Motor neuron (in vitro differentiated cells): ENCODE measurements at places on chromosomes 7 and 10.

DNA sequence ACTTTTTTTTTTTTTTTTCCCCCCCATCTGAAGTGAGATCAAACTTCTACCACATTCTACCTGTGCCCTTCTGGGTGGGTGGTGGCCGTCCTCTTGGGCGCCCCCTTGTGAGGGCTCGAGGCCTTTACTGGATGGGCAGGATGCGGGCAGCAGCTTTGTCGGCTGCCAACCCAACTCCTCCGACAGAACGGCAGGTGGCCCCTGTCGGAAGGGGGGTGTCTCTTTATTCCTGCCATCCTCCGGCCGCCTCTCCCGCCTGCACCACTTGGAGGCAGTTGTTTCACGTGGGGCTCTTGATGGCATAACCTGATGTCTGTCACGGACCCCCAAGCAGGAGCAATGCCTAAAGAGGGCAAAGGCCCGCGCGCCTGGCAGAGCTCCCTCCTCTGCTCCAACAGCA, 31.0 kb downstream of the AMZ1 start:
- ATAC-seq = no peak

- no peak for ATAC-seq
Observed at GRCh38 chr10:62018131-62018911, 116.8 kb downstream of the ARID5B start.

GRCh38 chr7:968205-969105, 6.9 kb downstream of the COX19 start:
- no peak for ATAC-seq

- no peak for ATAC-seq
Observed at GRCh38 chr7:15749631-15750030, 63.1 kb upstream of the MEOX2 start.

DNA sequence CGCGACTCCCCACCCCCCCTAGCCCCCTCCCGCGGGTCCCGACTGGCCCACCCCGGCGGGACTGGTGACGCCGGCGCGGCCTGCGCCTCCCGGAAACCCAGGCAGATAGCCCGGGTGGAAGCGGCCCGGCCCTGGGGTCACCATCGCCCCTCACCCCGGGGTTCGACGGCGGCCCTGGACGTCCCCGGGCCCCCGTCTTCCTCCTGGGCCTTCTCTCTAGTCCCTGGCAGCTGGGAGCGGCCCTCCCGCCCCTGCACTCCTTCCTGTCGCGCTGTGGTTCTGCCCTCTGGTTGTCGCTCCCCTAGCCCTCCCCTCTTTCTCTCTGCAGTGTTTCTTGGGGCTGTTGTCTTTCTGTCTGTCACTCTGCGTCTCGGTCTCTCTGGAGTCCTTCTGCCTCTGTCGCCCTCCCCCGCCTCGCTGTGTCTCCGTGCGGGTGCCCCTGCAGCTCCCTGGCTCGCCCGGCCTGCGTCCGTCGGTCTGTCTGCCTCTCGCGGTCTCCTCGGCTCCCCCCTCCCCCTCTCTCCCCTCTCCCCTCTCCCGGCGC, 90.5 kb upstream of the PAX2 start:
- peak; percentile 21 for ATAC-seq

GRCh38 chr10:72260976-72261783, 12.5 kb upstream of the DDIT4 start:
- ATAC-seq = peak; percentile 74

- ATAC-seq = no peak
Observed at GRCh38 chr7:92682330-92682729, 92.1 kb upstream of the FAM133B start.

GRCh38 chr7:142812437-142813215, 41.9 kb downstream of the PRSS2 start:
- ATAC-seq = no peak

DNA sequence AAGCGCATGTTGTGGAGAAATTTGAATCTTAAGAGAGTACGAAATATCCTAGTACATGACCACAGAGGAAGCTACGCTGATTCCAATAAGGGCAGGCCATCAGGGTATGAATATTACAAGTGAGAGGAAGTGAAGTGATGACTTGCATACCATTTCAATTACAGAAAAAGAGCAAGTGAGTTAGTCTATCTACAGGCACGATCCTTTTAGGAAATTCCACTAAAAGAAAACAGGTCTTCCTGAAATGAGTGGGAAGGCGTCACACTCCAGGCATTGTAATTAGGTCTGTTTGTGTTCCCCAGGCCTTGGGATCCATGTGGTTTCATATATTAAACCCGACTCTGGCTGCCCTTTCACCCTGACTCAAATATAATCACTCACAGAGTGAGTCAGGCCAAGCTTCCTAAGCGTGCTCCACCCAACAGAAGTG, 152.5 kb downstream of the SEMA3A start:
- peak; percentile 22 for ATAC-seq

GRCh38 chr7:36653663-36654355, 70.5 kb downstream of the AOAH start:
- no peak for ATAC-seq

- ATAC-seq = peak; percentile 49
Observed at GRCh38 chr7:27173511-27173955, 587 bp downstream of the HOXA10 start.

- ATAC-seq = no peak
Observed at GRCh38 chr10:85993840-85994507, 372.6 kb downstream of the GRID1 start.

DNA sequence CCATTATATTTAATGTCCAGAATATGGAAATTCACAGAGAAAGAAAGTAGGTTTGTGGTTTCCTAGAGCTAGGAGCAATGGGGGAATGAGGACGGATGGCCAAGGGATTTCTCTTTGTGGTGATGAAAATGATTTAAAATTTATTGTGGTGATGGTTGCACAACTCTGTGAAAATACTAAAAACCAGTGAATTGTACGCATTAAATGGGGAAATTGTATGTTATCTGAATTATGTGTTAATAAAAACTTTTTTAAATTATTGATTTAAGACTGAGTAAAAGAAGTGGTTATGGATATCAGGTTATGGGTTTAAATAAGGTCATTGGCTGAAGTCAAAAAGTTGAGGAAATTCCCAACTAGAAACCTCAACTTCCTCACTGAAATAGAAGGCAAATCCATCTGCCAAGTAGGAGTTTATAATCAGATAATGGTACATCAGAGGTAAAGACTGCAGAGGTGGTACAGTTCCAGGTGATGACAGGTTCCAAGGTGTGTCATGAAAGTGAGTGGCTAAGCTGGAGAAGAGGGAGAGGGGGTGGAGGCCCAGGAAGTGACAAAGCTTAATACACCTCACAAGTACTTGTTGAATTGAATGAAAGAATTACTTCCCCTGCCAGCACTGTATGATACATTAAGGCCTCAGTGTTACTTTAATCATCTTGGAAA, 68.9 kb upstream of the CCDC71L start:
- ATAC-seq = no peak

DNA sequence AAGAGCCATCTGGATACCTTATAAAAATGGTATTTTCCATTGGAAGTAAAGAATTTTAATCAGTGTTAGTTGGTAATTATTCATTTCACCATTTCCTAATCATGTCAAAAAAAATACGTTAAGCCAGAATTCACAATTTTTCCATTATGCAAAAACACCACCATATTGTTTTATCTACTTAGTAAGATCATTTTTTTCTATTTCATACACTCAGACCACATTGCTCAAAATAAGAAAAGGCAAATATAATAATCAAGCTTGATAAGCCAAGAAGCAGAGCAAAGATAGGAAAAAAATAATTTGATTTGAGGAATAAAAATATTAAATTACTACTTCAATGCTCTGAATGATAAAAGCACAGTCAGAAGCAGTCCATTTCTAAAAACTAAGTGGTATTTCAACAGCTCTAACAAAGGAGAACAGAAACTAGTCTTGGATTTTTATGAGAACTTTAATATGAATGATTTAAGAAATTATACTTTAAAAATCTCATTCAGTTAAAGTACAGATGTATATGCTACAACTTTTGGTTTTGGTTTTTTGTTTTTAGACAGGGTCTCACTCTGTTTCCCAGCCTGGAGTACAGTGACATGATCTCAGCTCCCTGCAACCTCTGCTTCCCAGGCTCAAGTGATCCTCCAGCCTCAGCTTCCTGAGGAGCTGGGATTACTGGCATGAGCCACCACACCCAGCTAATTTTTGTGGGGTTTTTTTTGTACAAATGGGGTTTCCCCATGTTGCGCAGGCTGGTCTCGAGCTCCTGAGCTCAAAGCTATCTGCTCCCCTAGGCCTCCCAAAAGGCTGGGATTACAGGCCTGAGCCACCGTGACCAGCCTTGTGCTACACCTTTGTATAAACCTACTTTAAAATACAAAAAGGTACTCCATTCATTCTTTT, 46.6 kb downstream of the LRRN3 start:
- no peak for ATAC-seq

GRCh38 chr10:11218395-11218794, 200.7 kb downstream of the CELF2 start:
- no peak for ATAC-seq

- ATAC-seq = no peak
Observed at GRCh38 chr10:59878915-59879314, 27.4 kb downstream of the CCDC6 start.

DNA sequence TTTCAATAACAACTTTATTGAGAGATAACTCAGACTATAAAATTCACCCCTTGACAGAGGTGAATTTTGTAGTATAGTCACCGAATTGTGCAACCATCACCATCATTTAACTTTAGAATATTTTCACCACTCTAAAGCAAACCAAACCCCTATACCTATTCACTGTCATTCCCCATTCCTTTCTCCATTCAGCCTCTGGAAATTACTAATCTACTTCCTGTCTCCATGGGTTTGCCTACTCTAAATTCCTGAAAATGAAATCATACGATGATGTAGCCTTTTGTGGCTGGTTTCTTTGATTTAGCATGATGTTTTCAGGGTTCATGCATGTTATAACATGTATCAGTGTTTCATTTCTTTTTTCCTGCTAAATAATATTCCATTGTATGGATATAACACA, 15.6 kb upstream of the LMTK2 start:
- ATAC-seq = no peak

GRCh38 chr10:34715511-34716187, 99.4 kb downstream of the PARD3 start:
- no peak for ATAC-seq
